CD4-positive, alpha-beta T cell (primary cell): ENCODE measurements at places on chromosomes 3 and 15. TPM values are rescaled to one million over a fixed set of nuclear protein-coding genes. Genes with fewer than 3 reads are reported as not detected.

- DNase-seq: no peak
Measured at GRCh38 chr3:65039754-65040210, 352.0 kb upstream of the ADAMTS9 start.

DNA sequence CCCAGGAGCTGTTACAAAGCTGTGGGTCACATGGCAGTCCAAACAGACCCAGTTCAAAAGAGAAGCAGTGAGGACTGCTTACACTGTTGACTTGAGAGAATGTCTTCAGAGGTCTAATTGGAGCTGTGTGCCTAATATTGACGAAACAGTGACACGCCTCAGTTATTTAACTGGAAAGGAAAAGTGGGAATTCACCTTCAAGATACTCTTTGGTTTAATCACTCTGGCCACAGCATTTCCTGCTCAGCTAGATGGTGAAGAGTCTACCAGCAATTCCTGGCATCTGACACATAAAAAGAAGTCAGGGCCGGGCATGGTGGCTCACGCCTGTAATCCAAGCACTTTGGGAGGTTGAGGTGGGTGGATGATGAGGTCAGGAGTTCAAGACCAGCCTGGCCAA lies 326.4 kb downstream of the SV2B start:
- no peak for DNase-seq

DNA sequence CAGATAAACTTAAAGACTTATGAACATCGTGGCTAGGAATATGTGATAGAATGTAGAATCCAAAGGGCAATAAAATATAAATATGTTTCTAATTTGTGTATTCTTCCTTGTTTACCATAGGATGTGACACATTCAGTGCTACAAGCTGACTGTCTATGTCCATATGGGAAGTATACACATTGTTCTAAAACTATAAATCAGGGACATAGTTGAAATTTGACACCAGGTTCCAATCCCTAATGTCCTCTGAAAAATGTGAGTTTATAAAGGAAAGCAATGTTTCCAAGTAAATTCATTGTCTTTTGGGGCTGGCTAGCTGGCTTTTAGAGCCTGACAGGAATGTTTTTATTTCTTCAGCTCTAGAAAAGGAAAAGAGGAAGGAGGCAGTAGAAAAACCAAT lies 273.6 kb downstream of the CNTN4 start:
- no peak for DNase-seq

The TEX55 gene
- total RNA-seq: not detected

DNA sequence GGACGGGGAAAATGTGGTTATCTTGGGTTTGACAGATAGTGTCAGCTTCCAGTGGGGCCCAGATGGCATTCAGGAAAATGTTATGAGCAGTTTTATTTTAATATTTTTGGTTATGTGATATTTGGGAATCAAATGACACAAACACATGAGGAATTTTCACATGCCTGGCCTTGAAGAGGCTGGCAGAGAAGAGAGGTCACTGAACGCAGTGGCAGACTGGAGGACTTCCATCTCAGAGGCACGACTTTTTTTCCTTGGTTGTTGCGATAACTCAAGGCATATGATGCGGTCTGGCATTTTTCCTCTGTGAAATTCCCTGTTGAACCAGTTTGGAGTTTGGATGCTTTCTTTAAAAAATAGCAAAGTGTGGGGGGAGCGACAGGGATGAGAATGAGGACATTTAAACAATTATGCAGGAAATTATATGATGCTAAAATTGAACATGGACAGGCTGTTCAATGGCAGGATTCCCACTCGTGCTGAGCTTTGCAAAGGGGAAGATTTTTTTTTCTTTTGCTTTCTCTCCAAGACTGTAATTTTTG lies 36.9 kb upstream of the ARPP21 start:
- no peak for DNase-seq

DNA sequence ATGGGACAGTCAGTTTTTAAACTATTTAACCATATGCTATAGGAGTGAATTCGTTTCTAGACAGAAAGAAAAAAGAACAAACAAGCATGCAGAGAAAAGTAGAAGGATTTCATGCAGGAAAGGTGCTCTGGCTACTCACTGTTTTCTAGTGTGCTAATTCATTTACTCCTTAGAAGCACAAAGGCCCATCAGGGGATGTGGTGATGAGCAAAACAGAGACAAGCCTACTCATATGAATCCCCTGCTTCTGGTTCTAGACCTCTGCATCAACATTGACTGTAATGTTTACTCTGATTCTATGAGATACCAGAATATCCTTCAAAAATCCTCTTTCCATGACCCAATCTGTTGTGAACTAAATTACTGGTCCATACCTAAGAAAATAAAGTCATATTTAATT lies 801.9 kb downstream of the PLOD2 start:
- no peak for DNase-seq

- DNase-seq: no peak
Measured at GRCh38 chr15:42854576-42854975, 66.0 kb downstream of the TTBK2 start.

DNA sequence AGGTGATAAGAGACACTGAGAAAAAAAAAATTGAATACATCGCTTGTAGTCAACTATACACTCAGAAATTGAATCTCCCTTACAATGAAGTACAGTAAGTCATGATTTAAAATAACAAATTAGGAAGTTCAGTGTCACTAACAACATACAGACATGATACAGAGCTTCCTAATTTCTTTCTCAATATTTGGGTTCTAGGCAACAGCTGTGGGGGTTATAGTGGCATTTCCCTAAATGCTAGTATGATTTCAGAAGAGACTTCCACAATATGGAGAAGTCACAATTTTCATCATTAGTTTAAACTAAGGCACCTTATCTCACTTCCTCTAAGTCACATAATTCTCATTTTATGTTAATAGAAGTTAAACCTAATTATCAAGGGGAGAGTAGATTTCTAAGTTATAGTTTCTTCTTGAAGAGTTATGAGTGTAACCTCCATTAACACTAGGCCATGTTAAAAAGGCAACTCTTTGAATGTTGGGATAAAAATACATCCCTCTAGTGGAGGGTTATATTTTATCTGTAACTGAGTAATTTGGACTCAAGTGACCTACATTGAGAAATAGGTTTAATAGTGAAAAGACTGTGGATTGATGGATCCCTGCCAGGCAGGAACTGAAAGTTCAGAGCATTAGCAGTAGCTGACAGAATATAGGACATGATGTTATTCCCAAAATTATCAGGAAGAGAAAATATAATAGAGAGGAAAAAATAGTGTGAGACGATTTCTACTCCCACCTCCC lies 286.0 kb upstream of the SUCLG2 start:
- DNase-seq: no peak

DNA sequence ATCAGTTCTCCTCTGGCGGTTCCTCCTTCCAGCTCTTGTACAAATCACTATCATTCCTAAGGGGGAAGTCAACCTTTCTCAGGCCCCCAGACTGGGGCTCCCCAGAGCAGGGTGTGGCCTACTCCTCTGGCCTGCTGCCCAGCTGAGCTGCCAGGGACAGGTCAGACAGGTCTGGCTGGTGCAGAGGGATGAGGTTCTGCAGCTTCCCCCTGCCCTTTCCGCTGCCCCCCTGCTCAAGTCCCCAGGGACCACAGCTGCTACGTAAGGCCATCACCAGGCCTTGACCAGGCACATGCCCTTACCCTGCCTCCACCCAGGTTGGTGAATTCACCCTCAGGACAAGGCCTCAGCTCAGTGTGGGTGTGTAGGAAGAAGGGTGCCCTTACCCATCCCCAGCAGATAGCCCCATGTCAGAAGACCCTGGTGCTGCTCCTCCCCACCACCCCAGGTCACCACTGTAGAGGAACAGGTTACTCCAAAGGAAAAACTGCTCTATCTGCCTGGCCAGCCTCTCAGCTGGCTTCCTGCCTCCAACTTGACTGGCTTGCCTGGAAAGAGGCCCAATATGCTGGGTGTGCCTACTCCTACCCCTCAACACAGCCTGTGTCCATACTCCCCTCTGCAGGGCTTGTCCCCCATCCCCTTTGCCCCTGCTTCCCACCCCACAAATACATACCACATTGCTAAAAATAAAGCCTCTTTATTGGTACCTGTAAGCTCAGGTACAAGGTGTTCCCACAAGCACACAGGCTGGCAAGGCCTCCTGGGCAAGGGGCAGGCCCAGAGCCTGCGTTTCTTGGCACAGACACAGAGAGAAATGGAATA lies 12.0 kb downstream of the CSRNP1 start:
- no peak for DNase-seq

The KLHL40 gene
- total RNA-seq: not detected

DNA sequence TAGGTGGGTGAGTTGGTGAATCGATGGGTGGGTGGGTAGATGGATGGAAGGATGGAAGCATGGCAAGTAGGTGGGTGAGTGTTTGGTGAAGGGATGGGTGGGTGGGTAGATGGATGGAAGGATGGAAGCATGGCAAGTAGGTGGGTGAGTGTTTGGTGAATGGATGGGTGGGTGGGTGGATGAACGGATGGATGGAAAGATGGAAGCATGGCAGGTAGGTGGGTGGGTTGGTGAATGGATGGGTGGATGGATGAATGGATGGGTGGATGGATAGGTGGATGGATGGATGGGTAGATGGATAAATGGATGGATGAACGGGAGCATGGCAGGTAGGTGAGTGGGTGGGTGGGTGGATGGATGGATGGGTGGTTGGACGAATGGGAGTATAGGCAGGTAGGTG lies 65.1 kb downstream of the SLC6A1 start:
- no peak for DNase-seq

GRCh38 chr3:27960133-27960532 lies 238.0 kb upstream of the EOMES start:
- no peak for DNase-seq

The LINGO1 gene
- not detected for total RNA-seq

DNA sequence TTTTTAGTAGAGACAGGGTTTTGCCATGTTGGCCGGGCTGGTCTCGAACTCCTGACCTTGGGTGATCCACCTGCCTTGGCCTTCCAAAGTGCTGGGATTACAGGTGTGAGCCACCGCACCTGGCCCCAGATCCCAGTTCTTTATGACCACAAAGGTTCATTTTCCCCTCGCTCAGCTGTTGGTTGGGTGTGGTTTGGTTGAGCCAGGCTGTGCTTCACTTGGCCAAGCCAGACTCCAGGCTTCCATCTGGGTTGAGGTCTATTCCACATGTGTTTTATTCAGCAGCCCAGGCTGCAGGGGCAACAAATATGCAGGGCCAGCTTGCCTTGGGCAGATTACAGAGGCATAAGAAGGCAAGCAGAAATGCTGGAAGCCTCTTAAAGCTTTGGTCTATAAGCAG lies 13.7 kb downstream of the CGNL1 start:
- no peak for DNase-seq

- no peak for DNase-seq
Measured at GRCh38 chr15:40276927-40277326, 5.9 kb downstream of the ANKRD63 start.

DNA sequence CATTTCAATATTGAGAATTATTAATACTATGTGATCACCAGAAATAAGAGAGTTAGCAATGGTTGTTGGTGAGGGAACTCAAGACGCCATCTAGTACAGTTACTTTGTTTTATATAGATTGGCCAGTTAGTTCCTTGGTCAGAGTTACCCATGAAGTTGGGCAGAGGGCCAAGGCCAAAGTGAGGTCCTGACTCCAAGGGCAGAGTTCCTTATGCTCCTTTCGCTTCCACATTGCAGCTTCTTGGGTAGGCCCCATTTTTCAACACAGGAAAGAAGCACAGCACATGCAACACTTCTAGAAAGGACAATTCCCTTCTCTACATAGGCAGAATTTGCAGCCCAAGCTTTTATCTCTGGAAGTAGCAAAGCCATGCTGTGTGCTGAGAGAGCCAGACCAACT lies 178.6 kb downstream of the KCNAB1 start:
- DNase-seq: no peak

The CHST14 gene
- 4.6 TPM for total RNA-seq

GRCh38 chr15:73767806-73768501 lies 14.8 kb upstream of the INSYN1 start:
- DNase-seq: no peak

GRCh38 chr15:40344631-40345120 lies 3.9 kb upstream of the CCDC9B start:
- DNase-seq: peak; percentile 81

GRCh38 chr3:140430494-140430893 lies 247.4 kb upstream of the TRIM42 start:
- no peak for DNase-seq

DNA sequence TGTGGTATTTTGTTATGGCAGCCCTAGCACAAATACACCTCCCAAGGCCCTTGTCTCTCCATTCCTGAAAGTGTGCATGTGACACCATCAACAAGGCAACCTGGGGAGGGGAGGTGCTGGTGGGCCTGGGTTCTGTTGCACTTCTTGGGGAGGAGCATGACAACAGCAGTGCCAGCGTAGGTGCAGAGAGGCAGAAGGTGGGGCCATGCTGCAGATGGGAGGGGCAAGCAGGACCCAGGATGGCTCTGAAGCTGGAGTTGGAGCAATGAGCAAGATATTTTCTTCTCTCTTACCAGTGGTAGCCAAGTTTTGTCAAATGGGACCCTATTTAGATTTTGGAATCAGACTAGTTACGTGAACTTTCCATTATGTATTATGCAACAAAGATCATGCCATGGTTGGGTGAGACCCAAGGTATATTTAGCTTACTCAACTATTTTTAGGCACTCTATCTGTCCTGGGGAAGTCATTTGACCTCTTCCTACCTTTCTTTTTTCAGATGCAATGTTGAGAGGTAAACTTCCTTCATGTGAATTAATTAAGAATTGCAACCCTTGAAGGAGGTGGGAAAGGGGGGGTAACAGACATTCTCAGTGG lies 3.4 kb downstream of the FYCO1 start:
- DNase-seq: no peak

- no peak for DNase-seq
Measured at GRCh38 chr3:158753854-158754253, 21.6 kb upstream of the RARRES1 start.

DNA sequence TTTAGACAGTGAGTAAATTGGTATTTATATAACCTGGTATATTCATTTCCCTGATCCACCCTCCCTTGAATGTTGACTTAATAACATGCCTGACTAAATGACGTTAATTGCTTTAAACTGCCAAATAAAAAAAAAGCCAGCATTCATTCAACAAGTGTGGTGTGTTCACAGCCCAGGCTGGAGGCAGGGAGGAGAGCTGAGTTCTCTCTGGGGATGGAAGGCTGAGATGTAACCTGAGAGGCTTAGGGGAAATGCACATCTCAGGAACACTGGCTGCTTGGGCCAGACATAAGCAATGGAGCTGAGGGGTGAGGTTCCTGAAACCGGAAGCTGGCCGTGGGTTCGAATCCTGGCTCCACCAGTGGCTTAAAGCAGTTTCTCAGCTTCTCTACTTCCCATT lies 17.3 kb downstream of the CACNA2D3 start:
- DNase-seq: no peak

DNA sequence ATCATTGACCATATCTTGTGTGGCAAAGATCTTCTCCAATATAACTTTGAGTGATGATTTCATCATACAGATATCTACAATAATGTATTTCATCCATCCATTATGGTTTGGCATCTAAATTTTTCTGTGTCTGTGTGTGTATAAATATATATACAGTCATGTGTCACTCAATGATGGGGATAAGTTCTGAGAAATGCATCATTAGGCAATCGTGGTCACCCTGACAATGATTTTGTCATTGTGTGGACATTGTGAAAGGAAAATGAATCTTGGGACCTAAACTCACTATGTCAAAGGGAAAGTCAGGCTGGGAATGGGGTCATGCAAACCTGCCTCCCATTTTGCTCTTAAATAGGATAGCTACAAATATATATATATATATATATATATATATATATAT lies 12.4 kb downstream of the CFAP161 start:
- no peak for DNase-seq

- DNase-seq: no peak
Measured at GRCh38 chr15:71066983-71067382, 48.3 kb upstream of the THSD4 start.

The ASB14 gene
- not detected for total RNA-seq
